DMS53 (cell line): ENCODE measurements at places on chromosomes 6 and 20.

- no peak for DNase-seq
Measured at GRCh38 chr20:4490045-4490444, 231.7 kb upstream of the PRND start.

DNA sequence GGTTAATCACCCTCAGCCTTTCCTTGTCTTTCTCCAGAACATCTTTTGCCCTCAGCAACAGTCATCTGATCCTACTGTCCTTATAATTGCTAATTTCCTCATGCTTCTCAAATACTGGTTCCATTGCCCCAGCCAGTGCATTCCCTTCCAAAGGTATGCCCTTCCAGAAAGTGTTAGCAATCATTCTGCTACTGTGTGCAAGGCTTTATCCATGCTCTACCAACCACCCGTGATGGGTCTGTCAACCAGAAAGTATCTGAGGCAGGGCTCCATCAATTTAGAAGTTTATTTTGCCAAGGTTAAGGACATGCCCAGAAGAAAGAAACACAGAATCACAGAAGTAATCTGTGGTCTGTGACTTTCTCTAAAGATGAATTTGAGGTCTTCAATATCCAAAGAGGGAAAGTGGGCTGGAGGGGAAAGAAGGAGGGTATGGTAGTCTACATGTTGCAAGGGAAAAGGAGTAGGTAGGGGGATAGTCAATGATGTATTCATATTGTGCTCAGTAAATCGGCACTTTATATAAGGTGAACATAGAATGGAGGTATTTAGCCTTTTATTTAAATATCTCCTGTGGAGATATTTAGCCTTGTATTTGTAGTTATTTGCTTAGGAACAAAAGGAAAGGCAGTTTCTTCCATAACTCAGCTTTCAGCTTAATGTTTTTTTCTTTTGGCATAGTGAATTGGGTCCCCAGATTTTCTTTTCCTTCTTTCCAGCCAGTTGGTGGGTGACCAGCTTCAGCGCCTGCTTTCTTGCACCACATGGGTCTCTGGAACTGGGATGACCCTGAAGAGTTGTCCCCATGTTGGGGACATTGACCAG, 35.2 kb upstream of the PAQR8 start:
- no peak for DNase-seq

- no peak for DNase-seq
Measured at GRCh38 chr20:37231947-37232630, 29.5 kb downstream of the GHRH start.

DNA sequence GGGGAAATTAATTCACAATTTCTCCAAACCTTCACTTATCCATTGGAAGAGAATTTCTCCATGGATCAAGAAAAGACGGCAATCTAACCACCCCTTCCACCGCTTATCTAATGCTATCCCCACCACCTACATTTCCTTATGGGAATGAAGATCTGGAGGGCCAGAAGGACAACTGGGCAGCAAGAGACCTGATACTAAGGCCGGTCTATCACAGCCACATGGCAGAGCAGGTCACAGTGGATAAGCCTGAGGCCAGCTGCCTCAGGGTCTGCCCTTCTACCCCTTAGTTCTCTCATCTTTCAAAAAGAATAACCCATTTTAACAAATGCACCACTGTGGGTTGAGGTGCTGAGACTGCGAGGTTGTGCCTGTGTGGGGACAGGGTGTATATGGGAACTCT, 37.1 kb downstream of the MAN1A1 start:
- no peak for DNase-seq

DNA sequence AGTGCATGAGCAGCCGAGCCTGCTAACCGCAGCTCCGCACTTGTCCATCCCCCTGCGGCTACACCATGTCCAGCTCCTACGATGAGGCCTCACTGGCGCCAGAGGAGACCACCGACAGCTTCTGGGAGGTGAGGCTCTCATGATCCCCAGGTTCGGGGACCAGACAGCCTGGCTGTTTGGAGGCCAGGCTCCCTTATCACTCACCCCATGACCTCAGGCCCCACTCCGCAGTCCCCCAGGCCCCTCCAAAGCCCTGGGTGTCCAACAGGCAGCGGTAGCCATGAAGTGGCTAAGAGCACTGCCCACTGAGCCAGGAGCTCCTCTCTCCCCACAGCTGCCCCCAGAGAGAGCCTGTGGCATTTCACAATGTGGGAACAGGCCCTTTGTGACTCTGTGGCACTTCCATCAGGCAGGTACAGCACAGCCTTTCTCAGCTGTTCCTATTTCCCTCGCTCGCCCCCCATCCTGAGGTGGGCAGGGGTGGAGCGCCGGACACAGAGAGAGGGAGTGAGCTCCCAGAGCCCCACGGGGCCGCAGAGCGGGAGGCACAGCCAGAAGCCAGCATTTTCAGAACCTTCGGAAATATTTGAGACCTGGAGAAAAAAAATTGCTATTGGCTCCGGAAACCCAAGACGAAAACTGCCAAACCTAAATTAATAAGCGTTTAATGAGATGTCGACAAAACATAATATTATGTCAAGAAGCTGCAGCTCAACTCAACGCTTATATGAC, 29.7 kb downstream of the SPDEF start:
- DNase-seq = no peak

DNA sequence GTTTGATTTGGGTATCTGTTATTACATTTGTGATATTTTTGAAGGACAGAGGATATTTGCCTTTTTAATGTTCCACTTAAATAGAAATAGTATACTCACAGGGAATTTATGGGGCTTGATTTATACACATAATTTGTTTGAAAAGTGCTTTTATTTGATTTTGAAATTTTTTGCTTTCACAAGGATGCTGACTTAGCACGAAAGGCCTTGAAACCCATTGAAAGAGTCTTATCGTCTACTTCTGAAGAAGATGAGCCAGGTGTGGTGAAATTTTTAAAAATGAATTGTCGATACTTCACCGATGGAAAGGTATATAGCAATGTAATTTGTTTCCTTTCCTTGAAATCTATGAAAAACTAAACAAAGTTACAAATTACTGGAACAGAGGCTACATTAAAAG, 74.3 kb upstream of the HINT3 start:
- no peak for DNase-seq

DNA sequence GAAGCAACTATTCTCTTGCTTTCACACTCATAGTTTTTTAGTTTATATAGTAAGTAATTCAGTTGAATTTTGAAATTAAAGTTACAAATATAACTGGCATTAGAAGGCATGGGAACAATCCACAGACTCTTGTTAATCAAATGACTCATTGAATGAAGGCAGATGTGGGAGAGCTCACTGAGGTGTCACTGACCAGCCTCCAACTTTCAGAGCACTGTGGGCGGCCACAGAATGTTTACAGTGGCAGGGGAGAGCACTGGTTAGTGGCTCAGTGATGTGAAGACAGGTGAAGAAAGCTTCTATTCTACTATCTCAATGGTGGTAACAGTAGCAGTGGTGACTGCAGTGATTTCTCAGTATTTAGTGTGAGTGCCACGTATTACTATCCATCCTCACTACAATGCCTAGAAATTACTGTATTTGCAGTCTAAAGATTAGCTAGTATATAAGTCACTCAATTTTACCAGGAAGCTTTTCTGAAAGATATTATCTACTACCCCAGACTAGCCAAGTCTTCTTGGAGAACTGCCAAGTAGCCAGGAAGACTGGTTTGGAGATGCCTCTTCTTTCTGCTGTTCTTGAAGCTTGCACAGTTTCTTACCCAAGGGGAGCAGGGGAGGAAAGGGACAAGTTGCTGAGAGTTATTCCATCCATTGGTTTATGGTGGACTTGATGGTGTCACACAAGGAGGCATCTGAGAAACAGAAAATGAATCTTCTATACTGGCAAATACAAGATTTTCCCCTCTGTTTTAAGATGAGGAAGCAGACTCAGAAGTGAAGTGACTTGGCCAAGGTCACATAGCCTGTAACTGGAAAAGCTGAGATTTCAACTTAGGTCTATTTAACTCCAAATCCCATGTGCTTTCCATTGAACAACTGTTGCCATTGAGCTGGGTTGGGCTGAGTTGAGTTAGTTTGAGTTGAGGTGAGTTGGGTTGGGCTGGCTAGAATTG, 231.2 kb downstream of the ANKRD60 start:
- DNase-seq = no peak

DNA sequence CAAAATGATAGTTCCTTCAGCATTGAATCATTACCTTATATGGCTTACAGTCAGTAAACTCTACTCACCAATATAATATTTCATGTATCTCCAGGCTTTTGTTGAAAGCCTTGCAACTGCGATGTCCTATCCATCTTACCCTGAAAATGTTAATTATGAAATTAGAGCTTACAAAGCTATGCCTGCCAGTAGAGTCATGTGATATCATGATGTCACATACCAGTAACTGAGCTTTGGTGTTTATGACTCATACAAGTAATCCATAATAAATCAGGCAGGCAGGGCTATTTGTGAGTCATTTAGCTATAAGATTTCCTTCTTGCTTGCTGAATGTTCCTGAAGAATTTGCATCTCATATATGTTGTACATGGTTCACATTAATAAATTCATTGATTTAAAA, 44.9 kb upstream of the FAM83B start:
- peak; percentile 71 for DNase-seq

GRCh38 chr6:158361961-158362669, 49.9 kb downstream of the TULP4 start:
- DNase-seq = no peak

DNA sequence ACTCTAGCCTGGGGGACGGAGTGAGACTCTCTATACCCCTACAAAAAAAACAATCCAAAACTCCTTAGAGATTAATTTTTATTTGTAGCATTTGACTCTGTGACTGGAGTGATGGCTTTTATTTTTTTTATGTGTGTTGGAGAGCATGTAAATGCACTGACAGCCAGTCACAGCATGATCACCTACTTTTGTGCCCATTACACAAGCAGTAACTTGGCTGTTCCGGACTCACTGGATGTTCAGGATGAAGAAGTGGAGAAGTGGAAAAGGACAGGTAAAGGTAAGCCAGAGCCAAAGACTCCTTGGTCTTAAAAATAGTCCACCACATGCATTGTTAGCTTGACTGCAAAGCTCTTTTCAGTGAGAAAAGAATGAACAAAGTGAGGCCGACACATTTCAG, 222.6 kb downstream of the FOXC1 start:
- DNase-seq = no peak

DNA sequence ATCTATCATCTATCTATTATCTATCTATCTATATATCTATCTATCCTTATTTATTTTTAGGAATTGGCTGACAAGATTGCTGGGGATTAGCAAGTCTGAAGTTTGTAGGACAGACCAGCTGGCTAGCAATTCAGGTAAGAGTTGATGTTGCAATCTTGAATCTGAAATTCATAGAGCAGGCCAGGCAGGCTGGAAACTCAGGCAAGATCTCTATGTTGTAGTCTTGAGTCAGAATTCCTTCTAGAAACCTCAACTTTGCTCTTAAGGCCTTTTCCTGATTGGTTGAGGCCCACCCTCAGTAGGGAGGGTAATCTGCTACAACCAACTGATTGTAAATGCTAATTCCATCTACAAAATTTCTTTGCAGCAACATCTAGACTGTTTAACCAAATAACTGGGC, 19.2 kb downstream of the MAPK13 start:
- DNase-seq = no peak

- DNase-seq = peak; percentile 95
Measured at GRCh38 chr20:47196091-47197081, 160.1 kb downstream of the ZMYND8 start.

DNA sequence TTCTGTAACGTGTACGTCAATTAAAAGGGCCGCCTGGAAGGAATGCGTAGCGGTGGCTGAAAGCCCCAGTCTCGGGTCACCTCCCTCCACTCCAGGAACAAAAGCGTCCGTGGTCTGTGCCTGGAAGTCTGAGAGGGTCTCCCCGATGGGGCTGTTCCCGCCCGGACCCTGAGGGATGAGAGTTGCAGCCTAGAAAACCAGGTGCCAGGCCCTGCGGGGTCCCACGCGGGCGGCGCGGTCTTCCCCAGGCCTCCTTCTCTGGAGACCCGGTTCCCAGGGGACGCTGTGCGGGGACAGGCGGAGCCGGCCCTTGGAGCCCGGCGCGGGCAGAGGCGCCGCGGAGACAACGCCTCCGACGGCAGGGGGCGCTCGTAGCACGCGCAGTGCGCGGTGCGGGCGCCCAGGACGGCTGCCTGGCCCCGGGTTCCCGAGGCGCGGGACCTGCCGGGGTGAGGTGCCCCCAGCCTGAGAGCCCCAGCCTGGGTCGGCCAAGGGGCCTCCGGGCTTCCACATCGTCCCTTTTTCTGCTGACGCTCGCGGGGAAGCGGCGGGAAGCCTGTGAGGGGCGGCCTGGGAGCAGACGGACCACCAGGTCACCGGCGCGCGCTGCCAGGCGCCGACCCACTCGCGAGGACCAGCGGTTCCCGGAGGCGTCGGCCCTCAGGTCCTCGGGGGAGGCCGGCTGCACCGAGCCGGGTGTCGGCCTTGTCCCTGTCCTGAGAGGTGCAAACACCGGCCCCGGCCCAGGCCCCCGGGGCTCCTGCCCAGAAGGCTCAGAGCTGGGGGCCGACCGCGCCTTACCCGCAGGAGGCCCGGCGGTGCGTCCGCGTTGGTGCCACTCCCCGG, 5.3 kb upstream of the FOXC1 start:
- peak; percentile 82 for DNase-seq

DNA sequence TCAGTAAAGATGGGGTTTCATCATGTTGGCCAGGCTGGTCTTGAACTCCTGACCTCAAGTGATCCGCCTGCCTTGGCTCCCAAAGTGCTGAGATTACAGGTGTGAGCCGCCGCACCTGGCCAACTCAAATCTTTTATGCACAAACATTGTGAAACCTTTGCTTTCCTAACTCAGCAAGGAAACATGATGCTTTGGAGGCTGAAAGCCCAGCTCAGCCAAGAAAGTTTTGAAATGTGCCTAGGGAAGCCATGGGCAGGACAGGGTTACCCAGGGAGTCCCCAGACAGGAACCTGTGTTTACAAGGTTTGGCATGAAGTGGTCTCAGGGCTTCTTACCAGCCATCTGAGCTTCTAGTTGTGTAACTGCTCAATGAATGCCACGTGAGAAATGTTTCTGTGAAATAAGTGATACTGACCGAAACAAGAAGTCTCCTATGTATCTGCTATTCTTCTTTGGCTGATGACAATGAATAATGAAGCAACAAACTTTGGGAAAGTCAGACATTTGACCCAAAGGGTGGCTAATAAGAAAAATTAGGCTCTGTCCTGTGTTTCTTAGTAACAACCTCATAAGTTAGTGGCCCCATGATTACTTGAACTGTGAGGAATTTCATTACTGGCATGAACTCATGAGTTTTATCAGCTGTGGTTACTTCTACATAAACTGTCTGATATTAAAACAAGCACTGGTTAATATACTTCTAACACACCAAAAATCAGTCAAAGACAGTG, 163.5 kb downstream of the KIF6 start:
- no peak for DNase-seq

GRCh38 chr20:42186337-42186736, 568.2 kb upstream of the CHD6 start:
- no peak for DNase-seq

- no peak for DNase-seq
Measured at GRCh38 chr6:56529594-56530191, 113.0 kb downstream of the DST start.

- DNase-seq = no peak
Measured at GRCh38 chr20:47792021-47792618, 6.8 kb upstream of the SULF2 start.

- DNase-seq = no peak
Measured at GRCh38 chr6:46220352-46221221, 49.8 kb upstream of the ENPP5 start.

- no peak for DNase-seq
Measured at GRCh38 chr6:39156801-39157200, 41.8 kb upstream of the SAYSD1 start.
